Neuronal stem cell (in vitro differentiated cells): ENCODE measurements at places on chromosomes 5 and 9.
A peak's percentile ranks its signal among the peaks of the same experiment; 100 is the strongest.

DNA sequence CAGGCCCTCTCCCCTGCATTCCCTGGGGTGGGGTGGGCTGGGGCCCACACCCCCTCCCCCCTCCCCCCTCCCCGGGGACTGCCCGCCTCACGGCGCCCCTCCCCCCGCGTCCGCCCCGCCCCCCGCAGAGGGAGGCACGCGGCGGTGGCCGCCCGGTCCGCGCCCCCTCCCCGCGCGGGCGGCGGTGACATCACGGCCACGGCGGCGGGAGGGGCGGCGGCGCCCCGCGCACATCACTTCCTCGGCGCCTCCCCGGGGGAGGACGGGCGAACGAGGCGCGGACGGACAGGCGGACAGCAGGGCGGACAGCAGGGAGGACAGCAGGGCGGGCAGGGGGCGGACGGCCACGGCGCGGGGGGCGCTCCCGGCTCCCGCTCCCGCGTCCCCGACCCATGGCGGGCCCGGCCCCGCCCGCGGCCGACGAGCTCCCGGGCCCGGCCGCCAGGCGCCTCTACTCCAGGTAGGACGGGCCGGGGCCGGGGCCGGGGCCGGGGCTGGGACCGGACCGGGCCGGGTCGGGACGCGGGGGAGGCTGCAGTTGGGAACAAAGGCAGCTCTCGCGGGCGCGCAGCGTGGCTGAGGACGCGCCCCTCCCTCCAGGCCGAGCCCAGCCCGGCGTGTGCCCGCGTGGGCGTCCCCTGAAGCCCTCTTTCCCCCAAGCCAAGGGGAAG is at the start of gene GPSM1:
Gene GPSM1, plus strand, starts transcription at position 236 of the 671 bp plus-strand sequence. Its CDS starts 157 bp downstream, at position 393.
- DNase-seq: no peak

DNA sequence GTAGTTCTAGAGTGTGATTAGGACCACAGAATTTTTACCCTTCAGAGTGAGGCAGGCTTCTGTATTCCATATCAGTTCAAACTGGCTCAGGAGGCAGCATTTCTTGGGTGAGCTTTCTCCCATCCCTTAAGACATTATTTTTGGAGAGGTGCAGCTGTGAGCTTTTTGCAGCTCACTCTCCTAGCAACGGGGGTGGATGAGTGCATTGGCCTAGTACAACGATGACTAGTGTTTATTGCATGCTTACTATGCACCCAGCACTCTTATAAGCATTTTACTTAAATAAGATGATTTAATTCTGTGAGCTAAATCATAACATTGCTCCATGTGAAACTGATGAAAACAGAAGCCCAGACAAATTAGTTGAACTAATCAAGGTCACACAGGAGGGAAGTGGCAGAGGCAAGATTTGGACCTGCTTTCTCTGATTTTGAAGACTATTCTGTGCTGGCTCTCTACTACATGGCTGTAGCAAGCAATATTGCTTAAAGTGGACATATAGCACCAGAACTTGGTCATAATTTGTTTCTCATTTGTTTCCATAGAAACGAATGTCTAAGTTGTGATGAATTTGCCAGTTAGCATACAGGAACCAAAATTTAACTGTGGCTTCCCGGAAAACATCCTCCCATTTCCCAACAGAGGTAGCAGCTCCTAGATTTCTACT is 372.1 kb upstream of the RIOK2 start:
- DNase-seq: no peak

- DNase-seq: no peak
These were observed 30.7 kb downstream of the RAI14 start for GRCh38 chr5:34686762-34687268.

DNA sequence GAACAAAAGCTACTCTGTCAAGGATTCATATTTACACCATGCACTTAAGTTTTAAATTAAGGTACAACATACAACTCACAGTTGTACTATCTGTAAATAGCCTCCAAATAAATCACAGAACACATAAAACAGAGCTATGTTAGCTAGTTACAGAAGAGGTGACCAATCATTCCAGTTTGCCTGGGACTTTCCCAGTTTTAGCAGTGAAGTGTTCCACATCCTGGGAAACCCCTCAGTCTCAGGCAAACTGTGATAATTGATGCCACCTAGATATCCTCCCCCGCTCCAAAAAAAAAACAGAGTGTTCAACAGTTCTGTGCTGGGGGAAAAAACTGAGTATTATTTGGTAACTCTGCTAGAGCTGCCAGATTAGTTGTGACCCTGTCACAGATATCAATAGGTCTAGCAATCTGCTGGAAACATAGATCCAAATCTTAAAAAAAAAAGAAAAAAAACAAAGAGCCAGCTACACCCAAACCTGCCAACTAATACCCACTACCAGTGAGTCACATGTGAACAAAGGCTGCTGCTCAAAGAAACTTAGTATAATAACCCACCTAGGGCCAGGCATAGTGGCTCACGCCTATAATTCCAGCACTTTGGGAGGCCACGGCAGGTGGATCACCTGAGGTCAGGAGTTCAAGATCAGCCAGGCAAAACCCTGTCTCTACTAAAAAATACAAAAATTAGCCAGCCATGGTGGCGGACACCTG is 5.7 kb downstream of the TBCA start:
- DNase-seq: no peak

DNA sequence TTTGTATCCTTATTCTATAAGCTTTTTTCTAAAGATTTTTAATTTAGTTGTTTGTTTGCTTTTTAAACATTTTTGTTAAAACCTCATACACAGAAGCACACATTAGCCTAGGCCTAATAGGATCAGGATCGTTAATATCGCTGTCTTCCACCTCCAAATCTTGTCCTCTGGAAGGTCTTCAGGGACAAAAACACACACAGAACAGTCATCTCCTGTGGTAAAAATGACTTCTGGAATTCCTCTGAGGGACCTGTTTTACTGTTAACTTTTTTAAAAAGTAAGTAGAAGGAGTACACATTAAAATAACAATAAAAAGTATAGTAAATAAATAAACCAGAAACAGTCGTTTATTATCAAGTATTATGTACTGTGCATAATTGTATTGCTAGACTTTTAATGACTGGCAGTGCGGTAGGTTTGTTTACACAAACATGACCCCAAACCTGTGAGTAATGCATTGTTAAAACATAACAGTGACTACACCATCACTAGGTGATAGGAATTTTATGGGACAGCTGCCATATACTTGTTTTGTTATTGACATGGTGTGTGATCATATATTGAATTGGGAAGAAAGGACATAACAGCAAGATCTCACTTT is 109.6 kb downstream of the ZCCHC7 start:
- no peak for DNase-seq

GRCh38 chr9:3473405-3473804 is 52.4 kb downstream of the RFX3 start:
- DNase-seq: no peak

- no peak for DNase-seq
These were observed 282.5 kb downstream of the GADD45G start for GRCh38 chr9:89887286-89887685.

DNA sequence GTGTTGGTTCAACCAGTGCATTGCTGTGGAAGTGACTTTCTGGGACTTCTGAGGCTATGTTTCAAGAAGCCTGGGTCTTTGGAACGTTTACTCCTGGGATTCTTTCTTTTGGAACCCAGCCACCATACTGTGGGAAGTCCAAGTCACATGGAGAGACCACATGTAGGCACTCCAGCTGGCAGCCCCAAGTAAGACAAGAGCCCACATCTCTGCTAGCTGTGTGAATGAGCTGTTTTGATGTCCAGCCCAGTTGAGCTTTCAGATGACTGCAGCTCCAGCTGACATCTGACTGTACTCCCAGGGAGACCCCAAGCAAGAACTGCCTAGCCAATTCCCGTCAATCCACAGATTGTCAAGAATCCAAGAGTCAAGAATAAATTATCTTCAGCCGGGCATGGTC is 60.1 kb upstream of the SPATA31D4 start:
- no peak for DNase-seq

DNA sequence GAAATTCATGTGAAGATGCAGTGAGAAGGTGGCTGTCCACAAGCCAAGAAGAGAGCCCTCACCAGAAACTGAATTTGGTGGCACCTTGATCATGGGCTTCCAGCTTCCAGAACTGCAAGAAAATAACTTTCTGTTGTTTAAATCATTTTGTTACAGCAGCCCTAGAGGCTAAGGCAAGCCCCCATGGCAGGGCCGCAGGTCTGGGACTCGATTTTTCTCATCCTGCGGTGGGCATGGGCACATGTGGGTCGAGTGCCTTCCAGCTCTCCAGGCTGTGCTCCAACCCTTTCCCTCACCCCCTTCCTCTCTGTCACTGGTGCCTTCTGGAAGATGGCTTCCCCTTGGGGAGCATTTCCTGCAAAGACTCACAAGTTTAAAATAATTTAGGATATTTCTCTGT is 40.7 kb downstream of the AHRR start:
- no peak for DNase-seq

GRCh38 chr5:170248172-170248930 is 15.6 kb downstream of the C5orf58 start:
- no peak for DNase-seq

- no peak for DNase-seq
These were observed 47.3 kb downstream of the KCNIP1 start for GRCh38 chr5:170551076-170551475.

DNA sequence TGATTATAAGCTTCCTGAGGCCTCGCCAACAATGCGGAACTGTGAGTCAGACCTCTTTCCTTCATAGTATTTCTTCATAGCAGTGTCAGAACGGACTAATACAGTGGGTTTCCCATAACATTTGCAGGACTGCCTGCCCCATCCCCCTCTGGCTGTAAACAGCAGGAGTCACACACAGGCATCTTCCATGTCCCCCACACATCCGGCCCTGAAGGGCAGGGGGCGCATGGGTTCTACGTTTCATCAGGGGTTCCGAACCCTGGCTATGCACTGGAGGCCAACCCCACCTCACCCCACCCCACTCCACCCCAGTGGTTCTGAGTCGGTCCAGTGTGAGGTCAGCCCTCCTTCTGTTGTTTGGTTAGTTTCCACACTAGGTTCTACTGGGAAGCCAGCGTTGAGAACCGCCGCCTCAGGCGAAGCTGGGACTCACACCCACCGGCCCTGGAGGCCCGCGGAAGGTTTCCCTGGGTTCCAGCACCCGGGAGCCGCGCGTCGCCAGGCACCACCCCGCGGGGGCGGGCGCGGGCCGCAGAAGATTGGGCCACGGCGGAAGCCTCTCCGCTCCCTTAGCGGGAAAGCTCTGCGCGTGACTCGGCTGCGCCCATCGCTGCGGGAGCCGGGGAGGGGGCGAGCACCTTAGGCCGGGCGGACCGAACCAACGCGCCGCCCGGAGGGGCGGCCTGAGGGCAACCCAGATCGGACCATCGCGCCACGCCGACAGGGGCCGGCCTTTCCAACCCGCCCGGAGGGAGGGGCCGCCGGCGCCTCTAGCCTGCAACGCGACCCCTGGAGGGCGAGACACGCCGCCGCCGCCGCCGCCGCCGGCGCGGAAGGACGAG is at the start of gene RUSC2:
Gene RUSC2, plus strand, starts transcription at position 799 of the 842 bp plus-strand sequence. CDS start 56,411 bp downstream, outside the sequence.
- DNase-seq: peak; percentile 89

- DNase-seq: no peak
These were observed 33.1 kb upstream of the SETD9 start for GRCh38 chr5:56876327-56876726.

GRCh38 chr9:116656501-116656971 is 30.6 kb upstream of the TRIM32 start:
- DNase-seq: no peak

GRCh38 chr5:158995694-158996173 is 104.0 kb downstream of the EBF1 start:
- no peak for DNase-seq

- DNase-seq: no peak
These were observed 29.4 kb downstream of the RAD23B start for GRCh38 chr9:107312376-107313050.

DNA sequence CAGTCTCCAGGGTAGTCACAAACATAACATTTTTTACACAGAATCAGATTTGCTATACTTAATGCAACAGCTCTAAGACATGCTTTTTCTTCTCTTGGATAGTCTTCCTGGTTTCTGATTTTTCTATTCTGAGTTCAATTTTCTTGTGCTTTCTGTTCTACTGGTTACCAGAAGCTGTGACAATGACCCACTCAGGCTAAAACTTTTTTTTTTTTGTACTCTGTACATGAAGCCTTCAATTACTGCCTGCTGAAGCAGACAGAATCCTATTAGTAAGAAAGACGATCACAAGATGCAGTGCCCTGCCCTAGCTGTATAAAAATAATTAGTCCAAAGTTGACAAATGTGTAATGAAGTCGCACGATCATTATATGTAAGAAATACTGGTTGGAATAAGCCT is 231.1 kb upstream of the TBCA start:
- DNase-seq: no peak

GRCh38 chr5:128681096-128681495 is 143.1 kb upstream of the FBN2 start:
- no peak for DNase-seq

DNA sequence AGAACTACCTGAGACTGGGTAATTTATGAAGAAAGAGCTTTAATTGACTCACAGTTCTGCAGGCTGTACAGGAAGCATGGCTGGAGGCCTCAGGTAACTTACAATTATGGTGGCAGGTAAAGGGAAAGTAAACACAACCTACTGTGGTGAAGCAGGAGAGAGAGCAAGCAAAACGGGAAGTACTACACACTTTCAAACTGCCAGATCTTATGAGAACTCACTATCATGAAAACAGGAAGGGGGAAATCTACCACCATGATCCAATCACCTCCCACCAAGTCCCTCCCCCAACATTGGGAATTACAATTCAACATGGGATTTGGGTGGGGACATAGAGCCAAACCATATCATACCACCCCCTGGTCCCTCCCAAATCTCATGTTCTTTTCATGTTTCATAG is 58.7 kb upstream of the GPR151 start:
- DNase-seq: no peak

DNA sequence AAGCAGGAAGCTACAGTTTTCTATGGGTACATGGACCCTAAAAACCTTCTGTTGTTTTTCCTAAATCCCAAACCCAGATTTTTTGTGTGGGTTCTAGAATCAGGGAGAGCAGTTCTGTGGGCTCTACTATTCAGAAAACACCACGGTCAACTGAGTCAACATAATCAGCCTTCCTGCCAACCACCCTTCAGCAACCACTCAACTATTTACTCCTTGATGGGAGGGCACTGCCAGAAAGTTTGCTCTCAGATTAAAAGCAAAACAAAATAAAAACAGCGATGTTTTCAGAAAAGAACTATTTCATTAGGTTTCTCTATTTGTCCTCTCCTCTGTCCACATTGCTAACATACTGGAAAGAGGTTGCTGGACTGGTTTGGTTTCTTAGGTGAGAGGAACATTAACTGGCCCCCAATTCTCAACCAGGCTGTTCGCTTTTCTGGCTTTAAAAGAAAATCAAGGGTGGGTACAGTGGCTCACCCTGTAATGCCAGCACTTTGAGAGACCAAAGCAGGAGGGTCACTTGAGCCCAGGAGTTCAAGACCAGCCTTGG is 72.3 kb downstream of the GCNT1 start:
- DNase-seq: no peak

DNA sequence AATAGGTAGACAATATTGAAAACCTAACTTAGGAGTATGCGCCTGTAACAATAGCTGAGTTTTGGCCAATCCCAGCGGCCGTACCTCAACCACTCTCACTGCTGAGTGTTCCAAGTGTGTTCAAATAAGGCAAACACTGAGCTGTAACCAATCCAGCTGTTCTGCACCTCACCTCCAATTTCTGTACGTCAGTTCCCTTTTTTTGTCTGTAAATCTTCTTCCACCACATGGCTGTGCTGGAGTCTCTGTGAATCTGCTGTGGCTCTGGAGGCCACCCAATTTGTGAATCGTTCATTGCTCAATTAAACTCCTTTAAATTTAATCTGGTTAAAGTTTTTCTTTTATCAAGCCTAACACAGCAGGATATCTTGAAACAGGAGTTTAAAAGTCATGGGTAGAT is 116.3 kb downstream of the SLC28A3 start:
- DNase-seq: no peak
